Cardiac septum (tissue), 1 donor: ENCODE measurements at places on chromosomes 13 and 19.

DNA sequence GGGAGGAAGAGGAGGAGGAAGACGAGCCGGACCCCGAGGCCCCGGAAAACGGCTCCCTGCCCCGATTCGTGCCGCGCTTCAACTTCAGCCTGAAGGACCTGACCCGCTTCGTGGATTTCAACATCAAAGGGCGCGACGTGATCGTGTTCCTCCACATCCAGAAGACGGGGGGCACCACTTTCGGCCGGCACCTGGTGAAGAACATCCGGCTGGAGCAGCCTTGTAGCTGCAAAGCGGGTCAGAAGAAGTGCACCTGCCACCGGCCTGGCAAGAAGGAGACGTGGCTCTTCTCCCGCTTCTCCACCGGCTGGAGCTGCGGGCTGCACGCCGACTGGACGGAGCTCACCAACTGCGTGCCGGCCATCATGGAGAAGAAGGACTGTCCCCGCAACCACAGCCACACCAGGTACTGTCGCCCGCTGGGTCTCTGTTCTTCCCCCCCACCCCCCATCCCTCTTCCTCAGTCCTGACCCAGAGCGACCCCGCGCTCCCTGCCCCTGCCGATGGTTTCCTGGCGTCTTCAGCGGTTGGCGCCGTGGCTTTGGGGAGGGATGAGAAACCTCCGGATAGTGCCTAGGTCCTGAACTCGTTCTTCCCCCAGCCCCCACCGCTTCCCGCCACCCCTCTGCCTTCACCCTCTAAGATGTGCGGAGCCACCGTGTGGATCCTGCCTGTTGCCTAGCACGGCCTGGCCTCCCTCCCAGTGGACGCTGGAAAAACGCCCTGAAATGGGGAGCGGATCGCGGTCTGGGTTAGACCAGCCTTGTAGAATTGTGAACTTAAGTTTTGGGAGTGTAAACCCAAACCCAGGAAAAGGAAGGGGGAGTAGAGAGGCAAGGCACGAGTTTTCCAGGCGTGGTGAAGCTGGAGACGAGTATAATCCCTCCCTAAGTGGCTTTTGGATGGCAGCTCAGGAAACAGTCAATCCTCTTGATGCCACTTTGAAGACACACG lies 1.5 kb downstream of the HS6ST3 start:
- DNase-seq, result no peak

DNA sequence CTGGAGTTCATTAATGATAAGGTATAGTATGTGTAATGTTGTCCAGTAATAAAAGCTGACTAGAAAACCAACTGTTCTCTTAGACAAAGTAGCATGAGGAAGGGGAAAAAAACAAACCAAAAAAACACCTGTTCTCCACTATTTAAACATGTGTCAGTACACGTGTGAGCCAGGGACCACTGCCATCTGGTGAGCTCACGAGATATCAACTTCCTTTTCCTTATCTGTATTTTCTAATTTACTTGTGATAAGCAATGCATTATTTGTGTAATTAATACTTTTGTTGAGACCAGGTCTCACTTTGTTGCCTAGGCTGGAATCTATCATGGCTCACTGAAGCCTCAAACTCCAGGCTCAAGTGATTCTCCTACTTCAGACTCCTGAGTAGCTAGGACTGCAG lies 4.3 kb upstream of the SIX5 start:
- no peak for DNase-seq

DNA sequence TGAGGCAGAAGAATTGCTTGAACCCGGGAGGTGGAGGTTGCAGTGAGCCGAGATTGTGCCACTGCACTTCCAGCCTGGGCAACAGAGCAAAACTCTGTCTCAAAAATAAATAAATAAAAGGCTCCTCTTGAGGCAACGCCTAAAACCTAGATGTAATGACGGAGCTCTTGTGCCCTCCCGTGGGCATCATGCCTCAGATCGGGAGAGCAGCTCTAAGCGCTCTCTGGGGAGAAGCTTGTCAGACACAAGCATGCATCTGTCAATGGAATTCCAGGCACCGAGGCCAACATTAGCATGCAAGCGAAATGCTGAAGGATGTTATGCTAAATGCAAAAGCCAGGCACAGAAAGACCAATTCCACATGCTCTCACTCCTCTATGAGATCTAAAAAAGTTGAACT lies 45.6 kb upstream of the MRI1 start:
- DNase-seq, result no peak

DNA sequence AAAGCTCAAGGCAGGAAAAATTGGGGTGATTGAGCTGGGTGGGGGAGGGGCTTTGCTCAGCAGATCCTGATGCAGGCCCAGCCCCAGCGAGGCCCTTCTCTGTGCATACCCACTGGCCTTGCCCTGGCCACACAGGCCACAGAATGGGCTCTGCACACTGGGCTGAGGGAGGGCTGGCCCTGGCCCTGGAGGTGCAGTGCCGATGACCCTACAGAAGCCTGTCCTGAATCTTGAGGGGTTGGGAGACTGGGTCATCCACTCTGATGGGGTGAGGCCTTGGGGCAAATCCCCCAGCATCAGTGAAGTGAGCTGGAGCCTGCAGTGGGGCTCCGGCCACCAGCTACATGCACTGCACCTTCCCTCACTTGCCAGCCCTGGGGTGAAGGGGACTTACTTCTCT lies 153.1 kb downstream of the URI1 start:
- DNase-seq, result no peak

DNA sequence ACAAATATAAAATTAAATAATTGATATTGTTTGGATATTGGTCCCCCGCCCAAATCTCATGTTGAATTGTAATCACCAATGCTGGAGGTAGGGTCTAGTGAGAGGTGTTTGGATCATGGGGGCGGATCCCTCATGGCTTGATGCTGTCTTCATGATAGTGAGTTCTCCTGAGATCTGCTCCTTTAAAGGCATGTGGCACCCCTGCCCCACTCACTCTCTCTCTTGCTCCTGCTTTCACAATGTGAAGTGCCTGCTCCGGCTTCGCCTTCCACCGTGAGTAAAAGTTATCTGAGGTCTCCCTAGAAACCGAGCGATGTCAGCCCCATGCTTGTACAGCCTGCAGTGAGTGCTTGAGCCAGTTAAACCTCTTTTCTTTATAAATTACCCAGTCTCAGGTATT lies 248.2 kb downstream of the PCDH9 start:
- no peak for DNase-seq

GRCh38 chr13:50125304-50125553 lies 110.0 kb downstream of the KCNRG start:
- DNase-seq, result no peak

DNA sequence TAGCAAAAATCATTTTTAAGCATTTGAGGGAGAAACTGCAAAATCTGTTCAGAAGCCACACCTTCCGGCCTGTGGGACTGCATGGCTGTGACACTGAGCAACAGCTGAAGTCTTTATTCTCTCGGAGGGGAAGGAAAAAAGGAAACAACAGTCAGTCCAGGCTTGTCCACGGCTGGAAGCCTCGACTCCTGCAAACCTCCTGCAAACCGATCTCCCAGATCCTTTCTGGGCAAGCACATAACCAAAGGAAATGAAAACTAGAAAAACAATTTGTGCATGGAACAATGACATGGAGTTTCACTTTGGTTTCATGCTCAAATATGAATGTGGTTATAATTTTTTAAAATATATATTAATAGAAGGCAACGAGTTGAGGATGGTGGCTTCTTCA lies 1.0 kb downstream of the COL4A1 start:
- peak; percentile 20 for DNase-seq

GRCh38 chr19:7703332-7703731 lies 1.4 kb upstream of the FCER2 start:
- DNase-seq, result no peak

DNA sequence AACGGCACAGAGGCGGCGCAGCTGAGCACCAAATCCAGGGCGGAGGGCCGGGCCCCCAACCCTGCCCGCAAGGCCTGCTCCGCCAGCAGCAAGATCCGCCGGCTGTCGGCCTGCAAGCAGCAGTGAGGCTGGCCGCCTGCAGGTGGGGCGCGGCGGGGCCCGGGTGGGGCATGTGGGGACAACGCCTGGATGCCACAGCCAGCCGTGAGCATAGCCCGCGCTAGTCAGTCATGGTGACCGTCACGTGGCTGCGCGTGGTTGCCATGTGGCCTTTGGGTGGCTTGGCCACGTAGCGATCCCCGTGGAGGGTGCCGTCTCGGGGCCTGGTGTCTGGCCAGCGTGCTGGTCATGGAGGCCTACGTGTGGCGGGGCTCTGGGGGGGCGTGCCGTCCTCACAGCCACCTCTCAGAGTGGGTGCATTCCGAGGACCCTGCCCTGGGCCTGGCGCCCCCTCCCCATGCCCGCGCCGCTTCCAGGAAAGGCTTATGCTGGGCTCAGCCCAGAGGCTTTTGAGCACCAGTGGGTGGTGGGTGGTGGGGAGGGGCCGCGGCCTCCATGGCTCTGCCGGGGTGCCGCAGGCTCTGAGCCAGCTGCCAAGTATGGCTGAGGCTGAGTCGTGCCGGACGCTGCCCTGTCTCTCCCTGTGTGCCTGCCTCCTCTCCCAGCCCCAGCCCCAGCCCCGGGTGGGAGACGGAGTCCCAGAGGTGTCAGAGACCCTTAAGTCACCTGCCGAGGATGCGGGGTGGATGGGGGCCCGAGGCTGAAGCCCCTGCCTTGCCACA lies 11.1 kb downstream of the CBARP start:
- DNase-seq, result no peak

- no peak for DNase-seq
These were observed 407 bp downstream of the RAB3A start for GRCh38 chr19:18203408-18203862.

DNA sequence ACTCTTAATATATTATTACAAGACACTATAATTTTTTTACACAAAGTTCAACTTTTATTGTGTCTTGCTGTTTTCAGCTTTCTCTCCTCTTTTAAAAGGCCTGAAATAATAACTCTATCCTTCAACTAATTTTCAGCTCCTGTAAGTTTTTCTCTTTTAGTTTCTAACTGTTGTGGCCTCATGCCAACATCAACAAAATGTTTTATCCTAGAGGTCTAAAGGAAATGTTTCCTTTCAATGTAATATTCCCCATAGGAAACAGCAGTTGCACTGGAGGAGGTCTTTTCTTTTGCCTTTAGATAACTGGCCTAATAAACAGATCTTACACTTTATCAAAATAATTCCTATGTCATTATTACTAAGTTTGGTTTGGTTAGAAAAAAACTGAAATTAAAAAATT lies 8.5 kb upstream of the ZNF616 start:
- no peak for DNase-seq

DNA sequence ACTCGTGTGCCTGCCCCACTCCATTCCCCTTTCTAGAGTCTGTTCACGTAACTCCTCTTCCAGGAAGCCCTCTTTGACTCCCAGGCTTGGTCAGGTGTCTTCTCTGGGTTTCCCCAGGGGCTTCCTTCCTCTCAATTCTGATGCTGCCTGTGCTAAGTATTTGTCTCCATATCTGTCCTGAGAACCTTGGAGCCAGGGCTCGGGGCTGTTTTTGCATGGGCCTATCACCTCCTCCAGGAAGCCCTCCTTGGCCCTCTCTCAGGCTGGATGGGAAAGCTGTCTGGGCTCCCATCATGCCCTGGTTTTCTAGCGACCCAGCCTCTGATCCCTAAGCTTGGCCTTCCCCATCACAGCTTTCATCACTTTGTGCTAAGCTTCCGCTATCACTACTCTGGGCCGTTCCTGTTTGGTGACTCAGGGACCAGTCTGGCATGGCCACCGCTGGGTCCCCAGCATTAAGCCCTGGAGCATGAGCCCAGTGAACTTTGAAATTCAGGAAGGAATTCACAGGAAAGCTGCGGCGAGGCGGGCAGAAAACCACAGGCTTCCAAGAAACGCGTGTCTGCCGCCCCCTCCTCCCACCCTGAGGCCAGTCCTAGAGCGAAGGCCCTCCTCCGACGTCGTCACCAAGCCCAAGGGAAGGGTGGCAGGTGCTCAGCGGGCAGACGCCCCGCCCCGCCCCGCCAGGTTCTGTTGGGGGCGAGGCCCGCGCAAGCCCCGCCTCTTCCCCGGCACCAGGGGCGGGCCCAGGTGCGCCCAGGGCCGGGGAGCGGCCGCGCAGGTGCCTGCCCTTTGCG lies 486 bp upstream of the SPINT2 start:
- peak; percentile 81 for DNase-seq

- no peak for DNase-seq
These were observed 78.3 kb downstream of the CYSLTR2 start for GRCh38 chr13:48731957-48732569.

DNA sequence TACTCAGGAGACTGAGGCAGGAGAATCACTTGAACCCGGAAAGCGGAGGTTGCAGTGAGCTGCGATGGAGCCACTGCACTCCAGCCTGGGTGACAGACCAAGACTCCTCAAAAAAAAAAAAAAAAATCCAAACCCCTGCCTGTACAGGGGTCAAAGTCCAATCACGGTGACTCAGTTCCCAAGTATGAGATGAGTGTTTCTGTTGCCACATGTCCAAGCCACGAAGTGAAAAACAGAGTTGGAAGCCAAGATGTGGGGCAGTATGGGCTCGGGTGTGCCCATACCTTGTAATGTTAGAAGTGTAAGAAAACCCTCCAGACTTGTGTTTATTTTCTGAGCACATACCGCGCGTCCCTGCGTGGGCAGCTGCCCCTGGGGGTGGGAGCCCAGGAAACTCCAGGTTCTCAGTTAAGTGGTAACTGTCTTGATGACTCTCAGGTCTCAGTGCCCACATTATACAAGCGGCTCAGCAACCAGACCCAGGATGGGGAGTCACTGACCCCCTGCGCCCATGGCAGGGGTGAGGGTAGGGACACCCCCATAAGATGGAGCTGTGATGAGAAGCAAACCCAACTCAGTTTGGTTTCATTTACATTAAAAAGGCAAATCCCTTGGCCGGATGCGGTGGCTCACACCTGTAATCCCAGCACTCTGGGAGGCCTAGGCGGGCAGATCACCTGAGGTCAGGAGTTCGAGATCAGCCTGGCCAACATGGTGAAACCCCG lies 1.2 kb upstream of the GPX4 start:
- DNase-seq, result no peak

DNA sequence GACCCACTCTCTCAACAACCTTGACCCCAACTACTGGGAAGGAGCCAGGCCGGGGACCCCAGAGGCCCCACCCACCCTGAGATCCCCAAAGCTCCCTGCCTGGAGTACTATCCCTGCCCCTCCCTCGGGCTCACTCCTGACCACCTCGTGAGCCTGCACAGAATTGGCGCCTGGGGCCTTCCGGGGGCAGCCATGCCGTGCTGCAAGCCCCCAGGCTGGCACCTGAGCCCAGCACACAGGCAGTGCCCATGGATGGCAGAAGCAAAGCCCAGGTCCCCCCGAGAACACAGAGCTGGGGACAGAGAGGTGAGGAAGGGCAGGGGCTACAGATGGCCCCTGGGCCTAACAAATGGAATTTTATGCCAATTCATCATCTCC lies 13.9 kb downstream of the LSM4 start:
- no peak for DNase-seq
